ENCODE measurements at places on chromosomes 12 and 14.

GRCh38 chr14:68736471-68736871 lies 56.4 kb downstream of the ZFP36L1 start:
- no peak for DNase-seq

- no peak for DNase-seq
Measured at GRCh38 chr12:109879351-109880042, 844 bp downstream of the GLTP start.

DNA sequence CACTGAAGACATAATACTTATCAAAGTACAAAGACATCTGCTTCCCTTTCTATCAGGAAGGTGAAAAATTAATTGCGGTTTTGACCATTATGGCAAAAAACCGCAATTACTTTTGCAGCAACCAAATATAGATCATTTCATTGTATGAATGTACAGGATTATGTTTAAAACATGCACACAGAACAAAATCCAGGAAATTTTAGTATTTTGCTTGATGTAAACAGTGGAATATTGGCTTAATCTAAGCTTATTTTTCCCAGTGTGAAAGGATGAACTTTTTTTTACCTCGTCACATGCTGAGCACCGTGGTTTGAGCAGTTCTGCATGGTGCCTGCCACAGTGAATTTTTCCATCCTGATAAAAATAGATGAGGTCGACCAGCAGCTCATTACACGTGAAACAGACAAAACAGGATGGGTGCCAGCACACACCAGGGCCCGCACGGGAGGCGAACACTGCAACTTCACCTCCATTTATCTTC lies 121.2 kb downstream of the PRICKLE1 start:
- DNase-seq, result no peak

- no peak for DNase-seq
Measured at GRCh38 chr12:73362666-73363065, 1090.5 kb downstream of the TRHDE start.

DNA sequence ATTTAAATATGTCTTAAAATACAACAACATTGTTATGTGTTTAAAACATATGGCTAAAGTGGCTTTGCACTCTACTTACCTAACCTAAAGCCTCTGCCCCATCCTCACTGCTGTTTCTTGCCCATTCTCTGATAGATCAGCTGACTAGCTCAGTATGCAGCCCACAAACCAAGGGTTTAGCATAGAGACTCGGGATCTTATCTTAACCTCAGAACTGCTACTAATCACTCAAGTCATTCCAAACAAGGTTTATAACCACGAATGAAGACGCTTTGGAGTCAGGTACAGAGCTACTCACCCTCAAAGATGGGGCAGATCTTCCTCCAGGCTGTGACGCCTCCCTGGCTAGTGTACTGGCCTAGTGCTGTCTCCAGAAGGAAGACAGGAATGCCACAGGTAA lies 19.3 kb downstream of the SLC6A13 start:
- no peak for DNase-seq

GRCh38 chr12:46089414-46090162 lies 99.2 kb upstream of the SCAF11 start:
- no peak for DNase-seq

DNA sequence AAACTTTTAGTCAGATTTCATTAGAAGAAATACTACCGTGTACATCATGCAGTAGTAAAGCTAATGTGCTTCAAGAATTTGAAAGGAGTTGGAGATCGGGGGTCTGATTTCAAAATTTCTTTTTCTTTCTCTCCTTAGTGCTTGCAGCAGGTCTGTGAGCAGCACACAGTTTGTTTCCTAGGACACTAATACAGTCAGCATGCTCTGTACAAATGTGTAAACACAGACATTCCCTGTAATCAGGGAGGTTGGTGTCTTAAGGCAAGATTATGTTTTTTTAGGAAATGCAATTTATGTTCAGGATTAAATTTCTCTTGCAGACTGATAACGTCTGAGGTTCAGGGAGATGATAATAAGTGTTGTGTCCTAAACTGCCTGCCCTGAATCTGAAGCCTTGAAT lies 142.7 kb downstream of the ALX1 start:
- no peak for DNase-seq

- DNase-seq, result no peak
Measured at GRCh38 chr12:46439793-46440511, 67.4 kb upstream of the SLC38A2 start.

DNA sequence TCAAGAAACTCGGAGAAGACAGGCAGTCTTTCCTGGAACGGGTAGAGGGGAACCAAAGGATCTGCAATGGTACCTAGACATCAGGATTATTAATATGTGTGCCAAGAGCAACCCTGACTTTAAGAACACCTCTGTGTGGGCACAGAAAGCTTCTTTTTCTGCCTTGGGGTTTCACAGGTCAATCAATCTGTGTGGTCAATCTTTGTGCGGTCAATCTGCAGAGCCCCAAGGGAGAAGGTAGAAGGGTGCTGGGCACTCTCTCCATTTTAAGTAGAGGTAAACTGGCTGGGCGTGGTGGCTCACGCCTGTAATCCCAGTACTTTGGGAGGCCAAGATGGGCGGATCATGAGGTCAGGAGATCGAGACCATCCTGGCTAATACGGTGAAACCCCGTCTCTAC lies 100.7 kb downstream of the ARF6 start:
- no peak for DNase-seq

- DNase-seq, result no peak
Measured at GRCh38 chr14:72679141-72679535, 214.8 kb downstream of the DPF3 start.
